ENCODE measurements at places on chromosomes 7 and 10.

GRCh38 chr7:65974191-65974801 lies 7.7 kb downstream of the GUSB start:
- no peak for DNase-seq

DNA sequence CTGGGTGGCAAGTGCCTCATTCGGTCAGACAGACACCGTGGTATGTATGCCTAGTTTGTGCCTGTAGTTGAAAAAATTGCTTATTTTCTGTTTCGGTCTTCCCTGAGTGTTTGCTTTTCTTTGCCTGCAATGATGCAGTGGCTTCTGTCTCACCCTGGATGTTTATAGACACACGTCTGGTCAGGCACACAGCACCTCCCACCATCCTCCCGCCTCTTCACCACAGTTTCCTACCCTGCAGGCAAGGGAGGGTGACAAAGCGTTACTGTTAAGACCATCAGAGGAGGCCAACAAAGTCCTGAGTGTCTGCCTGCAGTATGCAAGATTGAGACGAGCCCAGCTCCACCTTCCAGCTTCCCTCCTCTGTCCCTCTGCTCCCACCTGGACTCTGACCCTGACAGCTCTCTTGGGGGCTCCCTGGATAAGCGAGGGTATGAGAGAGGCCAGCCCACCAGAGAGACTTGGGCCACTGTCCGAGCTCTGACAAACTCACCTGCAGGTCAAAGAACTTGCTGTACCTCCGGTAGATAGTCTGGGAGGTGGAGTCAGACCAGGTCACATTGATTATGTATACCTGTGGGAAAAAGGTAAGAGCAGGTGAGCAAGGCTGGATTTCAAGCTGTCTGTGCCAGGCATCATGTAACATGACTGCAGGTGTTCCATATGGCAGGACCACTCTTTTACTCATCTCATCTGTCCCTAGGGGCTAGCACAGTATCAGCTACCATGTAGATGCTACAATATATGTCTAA lies 54.4 kb downstream of the SH3PXD2A start:
- peak; percentile 10 for DNase-seq

GRCh38 chr7:145978769-145979168 lies 137.8 kb upstream of the CNTNAP2 start:
- no peak for DNase-seq

GRCh38 chr7:37816922-37817590 lies 31.3 kb upstream of the NME8 start:
- no peak for DNase-seq

DNA sequence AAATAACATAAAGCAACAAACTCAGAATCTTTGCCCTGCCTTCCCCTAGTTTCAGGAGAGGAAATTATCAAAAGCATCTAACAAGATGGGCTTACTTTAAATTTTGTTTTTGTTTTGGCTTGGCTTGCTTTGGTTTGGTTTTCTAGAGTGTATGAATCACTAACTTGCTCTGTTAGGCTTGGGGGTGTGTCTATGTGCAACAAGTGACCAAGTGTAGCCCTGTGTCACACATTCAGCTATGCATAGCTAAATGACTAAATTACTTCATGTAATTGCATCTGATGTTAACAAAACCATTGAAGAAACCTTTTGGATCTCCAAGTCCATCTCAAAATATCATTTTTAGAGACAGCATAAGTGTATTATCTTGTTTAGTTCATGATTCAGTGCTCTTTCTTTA lies 251.0 kb downstream of the TFEC start:
- no peak for DNase-seq

DNA sequence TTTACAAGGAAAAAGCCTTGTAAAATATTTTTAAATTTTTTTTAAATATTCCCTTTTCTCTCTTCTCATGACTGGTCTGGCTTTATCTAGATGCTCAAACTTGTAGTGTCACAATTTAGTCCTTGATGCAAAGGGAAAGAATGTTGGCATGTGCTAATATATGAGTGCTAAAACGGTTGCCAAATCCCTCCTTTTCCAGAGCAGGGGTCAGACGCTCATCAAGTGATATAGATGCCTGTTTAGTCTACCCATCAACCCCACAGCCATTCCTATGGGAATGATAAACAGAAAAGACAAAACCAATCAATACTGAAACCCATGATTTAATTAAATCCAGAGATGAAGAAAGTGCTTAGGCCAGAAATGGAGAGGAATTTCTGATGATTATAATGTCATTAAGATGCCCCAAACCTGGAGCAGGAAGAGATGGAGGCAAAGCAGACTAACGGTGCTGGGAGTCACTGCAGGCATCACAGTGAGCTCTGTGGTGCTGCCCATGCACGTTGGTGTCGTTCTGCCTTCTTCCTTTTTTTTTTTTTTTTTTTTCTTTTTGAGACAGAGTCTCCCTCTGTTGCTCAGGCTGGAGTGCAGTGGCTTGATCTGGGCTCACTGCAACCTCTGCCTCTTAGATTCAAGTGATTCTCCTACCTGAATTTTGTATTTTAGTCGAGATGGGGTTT lies 210.1 kb upstream of the STK17A start:
- DNase-seq, result no peak

GRCh38 chr10:117449636-117450035 lies 74.4 kb upstream of the PDZD8 start:
- DNase-seq, result no peak

DNA sequence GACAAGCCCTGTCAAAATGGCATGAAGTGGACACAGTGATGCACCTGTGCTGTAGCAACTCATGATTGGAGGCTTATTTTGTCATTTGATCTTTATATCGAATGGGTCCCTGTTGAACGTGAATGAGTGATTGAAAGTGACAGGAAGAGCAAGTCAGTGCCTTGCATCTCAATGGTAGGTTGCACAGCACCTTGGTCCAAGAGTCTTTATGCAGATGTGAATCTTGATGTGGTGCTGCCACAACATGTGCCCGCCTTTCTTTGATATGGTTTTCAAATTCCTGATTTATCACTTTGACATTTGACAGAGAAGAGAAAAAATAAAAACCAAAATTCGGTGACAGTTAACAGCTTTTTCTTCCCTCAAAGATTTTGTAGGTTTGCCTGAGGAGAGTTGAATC lies 1182.4 kb downstream of the DNAJB9 start:
- DNase-seq, result no peak

DNA sequence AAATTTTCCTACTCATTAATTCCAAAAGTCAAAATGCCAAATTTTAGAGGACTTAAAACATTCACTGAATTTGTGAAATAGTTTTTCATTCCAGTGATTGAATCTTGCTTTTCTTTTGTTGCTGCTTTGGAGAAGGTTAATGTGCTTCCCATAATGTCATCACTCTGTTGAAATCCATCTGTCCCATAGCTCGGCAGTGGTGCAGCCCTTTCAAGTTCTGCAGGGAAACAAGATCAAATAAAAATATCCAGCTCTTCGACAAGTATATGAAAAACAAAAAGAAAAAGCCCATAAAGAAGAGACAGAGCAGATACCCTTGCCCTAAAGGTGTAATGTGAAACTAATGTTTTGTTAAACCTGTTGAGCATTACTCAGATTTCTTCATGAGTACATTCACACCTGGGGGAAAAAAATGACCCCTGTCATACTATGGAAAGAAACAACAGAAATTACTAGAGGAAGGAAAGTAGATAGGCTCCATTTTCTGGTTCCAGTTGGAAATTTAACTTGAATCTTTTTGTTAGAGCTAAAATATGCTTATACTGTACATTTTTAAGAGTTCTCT lies 35.1 kb downstream of the AGR3 start:
- no peak for DNase-seq

- no peak for DNase-seq
Measured at GRCh38 chr10:127524908-127525665, 24.0 kb upstream of the NPS start.

GRCh38 chr10:35042783-35043182 lies 47.4 kb downstream of the CUL2 start:
- DNase-seq, result no peak

- no peak for DNase-seq
Measured at GRCh38 chr7:101581891-101582290, 47.2 kb downstream of the MYL10 start.

DNA sequence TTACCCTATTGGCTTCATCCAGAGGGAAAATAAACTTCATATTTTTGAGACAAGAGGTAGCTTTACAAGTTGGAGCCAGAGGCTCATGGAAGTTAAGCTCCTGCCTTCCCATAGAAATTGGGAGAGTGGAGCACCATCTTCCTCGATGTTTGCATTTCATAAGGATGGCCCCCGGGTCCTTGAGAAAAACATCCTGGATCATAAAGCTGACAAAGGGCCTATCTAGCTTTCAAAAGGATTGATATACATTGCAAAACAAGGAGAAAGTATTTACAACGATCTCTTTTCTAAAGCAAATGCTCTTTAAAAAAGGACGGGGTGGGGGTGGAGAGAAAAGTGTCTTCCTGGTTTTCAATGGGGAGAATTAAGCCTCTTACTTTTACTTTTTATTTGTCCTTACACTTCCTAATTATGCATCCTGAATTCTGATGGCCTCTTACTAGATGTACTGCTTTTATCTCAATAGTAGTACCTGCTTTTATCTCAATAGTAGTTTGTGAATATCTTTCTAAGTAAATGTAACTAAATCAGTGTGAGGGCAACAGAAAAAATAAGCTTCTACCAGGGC lies 65.6 kb downstream of the PTPRZ1 start:
- DNase-seq, result no peak

GRCh38 chr7:2229467-2229866 lies 3.3 kb downstream of the MAD1L1 start:
- no peak for DNase-seq

GRCh38 chr7:144997512-144997911 lies 161.7 kb upstream of the TPK1 start:
- DNase-seq, result no peak

GRCh38 chr7:142313528-142313927 lies 55.7 kb upstream of the PRSS58 start:
- DNase-seq, result no peak

- no peak for DNase-seq
Measured at GRCh38 chr7:139735466-139735865, 42.3 kb downstream of the HIPK2 start.

DNA sequence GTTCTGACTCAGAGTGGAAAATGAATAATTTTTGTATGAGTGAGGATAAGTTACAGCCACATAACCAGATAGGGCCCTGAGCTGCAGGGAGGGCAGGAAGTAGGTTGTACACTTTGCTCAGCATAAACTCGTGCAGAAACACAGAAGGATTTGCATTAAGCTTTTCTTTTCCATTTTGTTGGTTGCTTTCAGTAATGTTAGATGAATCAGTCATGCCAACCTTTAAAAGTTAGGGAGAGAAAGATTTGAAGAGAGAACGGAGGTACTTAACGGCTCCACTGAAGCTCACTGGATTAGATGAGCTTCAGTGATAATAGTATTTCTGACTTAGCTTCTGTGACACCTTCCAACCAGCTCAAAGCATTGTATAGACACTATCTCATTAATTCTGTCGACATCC lies 348.1 kb downstream of the GATA3 start:
- DNase-seq, result no peak

- no peak for DNase-seq
Measured at GRCh38 chr10:95474228-95475002, 86.8 kb downstream of the SORBS1 start.

GRCh38 chr10:2619472-2619871 lies 447.9 kb upstream of the PFKP start:
- no peak for DNase-seq

DNA sequence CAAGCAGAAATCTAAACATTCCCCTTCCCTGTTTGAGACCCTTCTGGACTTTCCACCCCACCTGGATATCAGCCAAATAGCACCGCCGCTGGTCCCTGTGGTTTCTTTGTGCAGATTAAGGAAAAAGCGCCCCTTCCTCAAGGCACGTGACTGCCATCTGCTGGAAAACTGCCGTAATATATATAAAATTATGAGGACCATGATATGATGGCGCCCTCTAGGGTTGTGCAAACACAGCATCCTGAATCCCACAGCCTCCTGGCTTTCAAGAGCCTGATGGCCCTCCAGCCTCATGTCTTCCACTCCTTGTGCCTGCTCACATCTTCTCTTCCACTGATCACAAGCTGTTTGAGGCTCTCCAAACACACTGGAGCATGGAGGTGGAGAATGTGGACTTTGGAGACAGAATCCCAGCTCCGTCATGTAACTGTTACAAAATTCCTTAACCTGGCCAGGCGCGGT lies 121.3 kb downstream of the MYL10 start:
- no peak for DNase-seq

DNA sequence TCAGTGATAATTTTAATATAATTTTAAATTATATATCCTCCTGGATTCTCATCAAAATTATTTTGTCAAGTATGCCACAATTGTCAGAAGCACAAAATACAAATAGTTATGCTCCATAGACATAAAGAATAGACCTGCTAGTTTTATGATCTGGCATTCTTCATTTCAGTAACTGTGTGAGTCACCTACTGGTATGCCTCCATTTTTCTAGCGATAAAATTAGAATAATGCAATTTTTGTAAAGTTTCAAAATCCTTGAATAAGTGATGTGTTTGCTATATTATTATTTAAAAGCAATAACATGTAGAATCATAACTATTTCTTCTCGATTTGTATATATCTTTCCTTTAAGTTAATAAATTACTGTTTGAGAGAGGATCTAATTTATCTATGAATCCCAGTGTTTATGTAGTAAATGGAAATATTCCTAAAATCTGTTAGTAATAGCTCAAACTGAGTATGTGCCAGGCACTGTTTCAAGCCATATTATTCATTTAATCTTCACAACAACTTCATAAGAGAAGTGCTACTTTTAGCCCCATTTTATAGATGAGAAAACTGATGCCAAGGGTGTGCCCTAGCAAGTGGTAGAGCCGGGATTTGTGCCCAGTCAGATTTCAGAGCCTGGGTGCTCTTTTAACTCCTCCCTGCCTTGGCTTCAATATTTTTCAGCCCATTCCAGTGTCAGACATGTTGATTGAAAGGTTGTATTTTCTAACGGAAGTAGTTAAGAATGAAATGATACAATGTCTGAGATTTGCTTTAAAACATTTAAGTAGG lies 38.4 kb downstream of the NET1 start:
- no peak for DNase-seq

DNA sequence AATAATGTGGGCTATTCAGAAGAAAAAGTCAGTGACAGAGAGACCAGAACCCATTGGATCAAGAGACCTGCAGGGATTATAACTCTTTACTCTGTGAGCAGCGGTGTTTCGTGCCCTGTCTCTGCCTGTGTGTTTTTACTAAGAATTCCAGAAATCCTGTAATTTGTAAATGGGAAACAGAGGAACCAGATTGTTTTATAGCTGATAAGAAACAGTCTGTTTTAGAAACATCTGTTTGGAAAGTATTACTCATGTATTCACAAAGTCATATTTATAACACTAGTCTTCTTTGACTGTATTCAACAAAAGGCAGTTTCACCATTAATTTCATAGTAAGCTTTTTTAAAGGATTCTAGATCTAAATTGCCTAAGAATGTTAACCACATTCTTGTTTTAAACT lies 30.0 kb upstream of the VDAC2 start:
- DNase-seq, result no peak

- no peak for DNase-seq
Measured at GRCh38 chr10:62852961-62853702, 37.0 kb upstream of the EGR2 start.

- no peak for DNase-seq
Measured at GRCh38 chr10:4701016-4701415, 125.0 kb upstream of the AKR1E2 start.

- DNase-seq, result no peak
Measured at GRCh38 chr10:116960066-116960776, 44.8 kb downstream of the SHTN1 start.

Data from stimulated activated CD4-positive, alpha-beta T cell treated with anti-CD3 and anti-CD28 coated beads, Interleukin-1b, Interleukin-23, amount 100 ng/mL, for 1 hour (primary cell).